NCI-H524 treated with DMSO at 0.1 percent for 48 hours (cell line): ENCODE measurements at places on chromosomes 3 and 15.

- DNase-seq: no peak
These were observed 37.3 kb downstream of the EXOG start for GRCh38 chr3:38533285-38533976.

DNA sequence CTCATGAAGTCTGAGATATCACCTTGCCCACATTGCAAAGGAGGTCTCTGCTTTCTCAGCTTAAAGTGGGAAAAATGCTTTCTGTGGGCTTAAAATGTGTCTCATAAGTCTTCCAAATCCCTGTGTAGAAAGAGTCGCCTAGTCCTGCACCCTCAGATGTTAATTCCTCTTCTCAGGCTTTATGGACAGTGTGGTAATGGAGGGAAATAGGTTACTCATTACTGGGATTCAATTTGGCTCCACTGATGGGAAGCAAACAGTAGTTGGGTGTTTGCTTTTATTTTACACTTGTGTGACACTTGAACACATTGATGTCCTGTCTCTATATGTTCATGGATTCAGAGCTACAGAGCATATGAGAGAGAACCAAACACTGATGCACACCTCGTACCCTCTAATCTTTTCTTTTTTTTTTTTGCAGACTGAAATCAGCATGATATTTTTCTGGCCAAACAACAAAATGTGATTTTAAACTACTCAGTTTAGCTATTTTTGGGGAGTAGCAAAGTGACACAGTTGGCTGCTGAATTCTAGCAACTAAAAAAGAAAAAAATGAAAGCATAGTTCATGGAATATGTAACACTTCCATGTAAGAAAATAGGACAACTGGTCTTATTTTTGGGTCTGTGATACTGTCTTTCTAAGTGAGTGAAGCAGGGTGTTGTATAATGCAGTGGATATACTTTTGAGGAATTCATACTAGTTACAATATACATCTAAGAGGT, 8.6 kb downstream of the PTPRG start:
- no peak for DNase-seq

DNA sequence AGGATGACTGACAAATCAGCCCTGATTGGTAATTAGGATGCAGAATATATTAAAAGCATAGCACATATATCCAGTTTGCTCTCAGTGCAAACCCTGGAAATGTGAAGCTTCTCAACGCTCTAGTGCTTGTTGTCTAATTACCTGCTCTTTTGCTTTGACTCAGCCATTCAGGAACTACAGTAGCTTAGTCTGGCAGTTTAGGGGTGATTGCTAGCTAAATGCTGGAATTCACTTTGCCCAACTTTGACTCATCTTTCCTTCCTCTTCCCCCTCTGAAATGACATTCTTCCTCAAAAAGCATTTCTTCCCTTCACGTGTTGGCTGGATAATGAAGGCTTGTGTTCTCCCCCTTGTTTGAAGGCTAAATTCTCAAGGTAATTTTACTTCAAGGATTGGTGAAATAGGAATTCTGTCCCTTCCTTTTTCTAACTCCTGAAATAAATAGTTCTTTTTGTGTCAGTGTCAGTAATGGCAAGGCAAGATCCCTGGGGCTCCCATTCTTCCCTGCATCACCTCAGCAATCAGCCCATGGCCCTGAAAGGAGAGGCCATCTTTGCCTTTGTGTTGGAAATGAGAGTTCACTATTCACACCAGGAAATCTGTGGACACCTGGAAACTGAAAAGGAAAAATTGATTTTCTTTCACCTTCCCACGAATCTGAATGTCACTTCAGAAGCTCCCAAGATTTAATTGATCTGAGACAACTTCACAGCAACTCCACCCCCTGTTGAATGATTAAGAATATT, 103.6 kb downstream of the ECT2 start:
- DNase-seq: no peak

DNA sequence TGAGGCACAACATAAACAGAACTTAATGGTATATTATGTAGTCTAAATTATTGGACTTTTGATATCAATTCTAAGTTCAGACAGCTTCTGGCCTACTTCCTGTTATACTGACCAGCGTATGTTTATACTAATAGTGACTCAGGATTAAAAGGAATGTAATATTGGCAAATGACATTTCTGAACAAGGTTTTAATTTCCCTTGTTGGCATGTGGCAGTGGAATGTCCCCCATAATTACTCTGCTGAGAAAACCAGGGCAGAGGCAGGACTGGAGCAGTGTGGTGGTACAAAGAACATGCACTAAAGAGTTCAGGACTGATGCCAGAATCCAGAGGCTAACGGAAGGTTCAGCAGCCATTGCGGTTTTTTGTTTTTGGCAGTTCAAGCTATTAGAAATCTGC, 184.0 kb downstream of the KCNAB1 start:
- no peak for DNase-seq

DNA sequence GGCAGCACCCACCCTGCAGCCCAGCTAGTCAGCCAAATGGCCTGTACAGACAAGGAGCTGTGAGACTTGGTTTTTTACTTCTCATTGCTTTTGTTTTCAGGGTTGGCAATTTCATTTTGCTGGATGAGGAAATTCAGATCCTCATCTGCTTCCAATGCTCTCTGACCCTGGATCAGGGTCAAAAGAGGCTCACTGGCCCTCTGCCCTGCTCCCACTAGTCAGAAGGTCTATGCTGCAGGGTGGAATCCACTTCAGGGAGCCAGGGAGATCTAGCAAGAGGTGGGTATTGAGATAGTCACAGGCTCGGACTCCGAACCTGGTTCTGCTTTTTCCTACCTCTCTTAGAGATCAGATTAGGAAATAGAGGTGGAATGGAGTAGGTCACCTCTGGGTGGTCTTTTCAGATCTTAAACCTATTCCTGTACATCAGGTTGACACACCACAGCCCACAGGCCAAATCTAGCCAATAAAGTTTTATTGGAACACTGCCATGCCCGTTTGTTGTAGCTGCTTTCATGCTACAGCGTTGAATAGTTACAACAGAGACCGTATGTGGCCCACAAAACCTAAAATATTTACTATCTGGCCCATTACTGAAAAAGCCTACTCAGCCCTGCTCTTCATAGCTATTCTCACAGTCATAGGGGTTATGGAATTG, 26.4 kb upstream of the GLCE start:
- no peak for DNase-seq

- no peak for DNase-seq
These were observed 22.1 kb downstream of the ITGA11 start for GRCh38 chr15:68409736-68410370.

DNA sequence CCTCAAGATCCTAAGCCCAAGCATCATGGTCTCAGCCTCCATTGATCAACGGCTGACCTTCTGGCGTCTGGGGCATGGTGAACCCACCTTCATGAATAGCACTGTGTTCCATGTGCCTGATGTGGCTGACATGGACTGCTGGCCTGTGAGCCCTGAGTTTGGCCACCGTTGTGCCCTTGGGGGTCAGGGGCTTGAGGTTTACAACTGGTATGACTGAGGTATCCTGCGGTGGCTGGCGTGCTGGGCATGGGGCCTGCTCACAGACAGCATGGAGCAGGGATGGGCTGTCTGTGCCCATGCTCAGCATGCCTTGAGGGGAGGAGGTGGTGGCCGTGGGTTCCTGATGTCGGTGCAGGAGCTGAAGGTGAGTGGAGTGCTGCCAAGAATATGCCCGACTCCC, 3.3 kb downstream of the DALRD3 start:
- no peak for DNase-seq

DNA sequence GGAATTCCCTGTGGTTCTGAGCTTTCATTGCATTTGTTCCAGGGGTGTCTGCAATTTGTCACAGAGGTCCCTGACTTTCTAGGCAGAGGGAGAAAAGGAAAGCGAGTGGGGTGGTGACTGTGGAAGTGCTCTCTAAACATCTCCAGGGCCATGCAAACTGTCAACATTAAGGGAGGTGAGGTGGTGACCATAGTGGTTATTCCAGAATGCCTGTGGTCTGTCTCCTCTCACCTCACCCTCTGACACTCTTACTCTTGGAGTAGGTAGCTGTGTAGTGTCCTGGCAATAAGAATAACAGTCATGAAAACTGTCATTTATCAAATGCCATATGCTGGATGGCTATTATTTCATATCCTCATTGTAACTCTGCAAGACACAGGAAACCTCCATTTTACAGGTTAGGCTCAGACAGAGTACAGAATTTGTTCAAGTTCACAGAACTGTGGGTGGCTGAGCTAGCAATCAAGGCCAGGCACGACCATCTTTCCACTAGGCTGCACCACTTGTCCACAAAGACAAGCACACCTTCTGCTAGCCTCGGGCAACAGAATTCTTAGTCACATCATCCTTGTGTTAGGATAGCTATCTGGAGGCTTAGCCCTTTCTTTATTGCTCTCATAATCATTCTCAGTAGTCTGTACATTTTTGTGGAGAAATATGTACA, 179.4 kb downstream of the CD47 start:
- DNase-seq: no peak

GRCh38 chr3:175478301-175478700, 619.2 kb downstream of the NAALADL2 start:
- DNase-seq: no peak

DNA sequence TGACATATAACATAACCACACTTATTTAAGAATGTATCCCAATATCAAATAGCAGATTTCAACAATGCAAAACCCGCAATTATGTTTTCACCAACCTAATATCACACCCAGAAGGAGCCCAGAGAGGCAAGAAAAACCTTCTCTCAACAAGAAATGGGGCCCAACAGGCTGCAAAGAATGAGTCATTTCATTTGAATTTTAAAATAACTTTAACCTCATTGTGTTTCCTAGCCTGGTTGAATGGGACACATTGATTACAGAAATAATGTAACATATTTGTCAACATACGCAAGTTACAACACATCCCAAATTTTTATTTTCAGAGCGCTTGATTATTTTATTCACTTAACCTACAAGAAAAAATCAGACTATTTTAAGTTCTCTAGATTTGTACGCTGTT, 365.1 kb upstream of the SLCO3A1 start:
- no peak for DNase-seq

GRCh38 chr3:65660000-65660598, 378.6 kb downstream of the MAGI1 start:
- no peak for DNase-seq

DNA sequence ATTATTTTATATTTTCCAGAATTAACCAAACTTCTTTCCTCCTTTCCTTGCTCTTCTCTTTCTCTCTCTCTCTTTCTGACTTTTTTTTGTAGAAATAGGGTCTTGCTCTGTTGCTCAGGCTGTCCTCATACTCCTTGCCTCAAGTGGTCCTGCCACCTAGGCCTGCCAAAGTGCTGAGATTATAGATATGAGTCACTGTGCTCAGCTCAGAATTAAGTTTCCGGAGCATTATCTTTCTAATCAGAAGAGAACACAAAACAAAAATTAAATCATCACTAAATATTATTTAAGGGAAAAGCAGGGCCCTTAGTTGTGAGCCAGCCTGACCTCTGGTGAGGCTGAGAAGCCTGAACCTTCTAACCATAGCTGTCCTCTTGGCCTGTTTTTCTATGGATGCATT, 168.2 kb downstream of the SOX2 start:
- DNase-seq: no peak

- no peak for DNase-seq
These were observed 176.8 kb upstream of the EPHA3 start for GRCh38 chr3:88930611-88931010.

DNA sequence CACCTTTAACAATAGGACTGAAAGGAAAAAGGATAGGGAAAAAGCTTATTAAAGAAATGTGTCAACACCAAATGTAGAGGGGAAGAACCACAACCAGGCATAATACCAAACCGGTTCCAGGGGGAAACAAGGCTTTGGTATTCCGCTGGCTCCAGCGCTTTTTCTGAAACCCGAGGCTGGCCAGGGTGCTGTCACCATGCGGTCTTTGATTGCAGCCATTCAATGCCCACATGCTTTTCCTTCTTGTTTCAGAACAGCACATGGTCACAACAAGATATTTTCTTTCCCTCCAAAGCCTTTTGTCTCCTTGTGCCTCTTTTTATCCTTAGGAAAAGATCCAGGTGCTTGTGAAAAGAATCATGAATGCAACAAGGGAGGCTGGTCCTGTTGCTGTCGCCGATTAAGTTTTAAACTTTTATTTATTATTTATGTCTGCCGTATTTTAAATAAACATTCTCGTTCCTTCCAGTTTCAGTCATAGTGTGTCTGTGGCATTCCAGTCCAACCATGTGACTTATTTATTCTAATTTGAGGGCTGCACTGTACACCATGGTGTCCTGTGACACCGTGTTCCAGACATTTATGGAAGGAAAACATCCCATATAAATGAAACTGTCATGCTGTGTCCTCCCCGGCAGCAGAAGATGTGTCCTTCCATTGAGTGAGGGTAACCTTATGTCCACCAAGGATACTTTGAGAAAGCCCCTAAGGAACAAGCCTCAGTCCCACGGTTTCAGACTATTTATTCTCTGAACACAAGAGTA, 41.1 kb downstream of the CCK start:
- DNase-seq: no peak

GRCh38 chr15:38589502-38589901, 24.9 kb upstream of the RASGRP1 start:
- DNase-seq: no peak

GRCh38 chr15:48778331-48778730, 32.5 kb downstream of the CEP152 start:
- DNase-seq: no peak

DNA sequence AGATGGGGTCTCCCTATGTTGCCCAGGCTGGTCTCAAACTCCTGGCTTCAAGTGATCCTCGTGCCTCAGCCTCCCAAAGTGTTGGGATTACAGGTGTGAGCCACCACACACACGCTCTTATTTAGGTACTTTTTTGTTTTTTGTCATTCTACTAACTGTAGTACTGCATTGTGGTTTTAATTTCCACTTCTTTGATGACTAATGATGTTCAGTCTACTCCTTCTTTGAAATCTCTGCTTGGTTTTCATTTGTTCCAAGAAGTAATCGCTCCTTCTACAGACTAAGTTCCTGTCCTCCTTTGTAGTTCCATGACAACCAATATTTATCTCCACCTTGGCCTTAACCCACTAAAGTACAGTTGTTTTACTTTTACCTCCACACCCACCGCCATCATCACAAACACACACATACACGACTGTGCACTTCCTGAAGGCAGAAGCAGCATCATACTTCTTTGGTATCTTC, 529 bp upstream of the DLEC1 start:
- DNase-seq: no peak

DNA sequence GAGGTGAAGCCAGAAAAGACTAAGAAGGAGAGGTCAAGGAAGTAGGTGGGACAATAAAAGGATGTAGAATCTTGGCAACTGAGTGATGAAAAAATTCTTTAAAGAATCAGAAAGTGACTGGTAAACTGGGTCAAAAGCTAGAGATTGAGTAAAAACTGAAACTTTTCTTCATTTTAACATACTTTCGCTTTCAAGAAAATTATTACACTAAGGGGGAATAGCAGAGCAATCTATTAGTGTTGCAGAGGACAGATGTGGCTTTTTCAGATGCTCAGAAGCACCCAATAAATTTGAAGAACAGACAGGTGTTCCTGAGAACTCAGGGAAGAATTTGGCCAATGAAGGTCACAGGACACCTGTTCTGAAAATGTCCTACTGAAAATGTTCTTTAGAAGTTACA, 805.4 kb upstream of the ALCAM start:
- DNase-seq: no peak
